ENCODE measurements at places on chromosomes 1 and 21.

DNA sequence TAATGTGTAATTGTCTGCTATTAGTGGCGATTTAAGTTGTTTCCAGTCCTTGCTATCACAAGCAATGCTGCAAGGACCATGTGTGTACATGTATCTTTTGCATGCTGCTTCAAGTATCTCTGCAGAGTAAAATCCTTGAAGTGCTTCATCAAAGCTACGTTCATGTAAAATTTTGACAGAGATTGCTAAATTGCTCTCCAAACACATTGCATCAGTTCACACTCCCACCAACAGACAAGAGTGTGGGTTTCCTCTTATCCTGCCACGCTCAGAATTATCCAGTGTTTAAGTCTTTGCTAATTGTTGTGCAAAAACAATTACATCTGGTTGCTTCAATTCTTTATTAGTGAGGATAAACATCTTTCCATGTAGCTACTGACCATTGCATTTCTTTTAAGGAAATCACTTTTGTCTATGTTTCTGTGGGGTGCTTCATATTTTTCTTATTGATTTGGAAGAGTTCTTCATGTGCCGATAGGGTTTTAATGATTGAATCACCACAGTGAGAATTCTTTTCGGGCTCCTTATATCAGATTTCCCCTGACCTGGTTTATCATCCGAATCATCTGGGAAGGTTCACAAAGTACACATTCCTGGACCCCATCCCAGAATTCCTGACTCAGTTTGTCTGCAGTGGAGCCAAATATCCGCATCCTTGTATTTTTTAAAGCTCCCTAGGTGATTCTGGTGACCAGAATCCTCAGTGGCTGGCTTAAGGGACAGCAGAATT lies 56.3 kb upstream of the GALNT2 start:
- DNase-seq = no peak

GRCh38 chr1:98048751-98049325 lies 128.0 kb upstream of the DPYD start:
- DNase-seq = no peak

GRCh38 chr1:118253053-118253915 lies 68.3 kb upstream of the SPAG17 start:
- DNase-seq = no peak

GRCh38 chr1:183289051-183289496 lies 103.0 kb downstream of the LAMC2 start:
- DNase-seq = no peak

DNA sequence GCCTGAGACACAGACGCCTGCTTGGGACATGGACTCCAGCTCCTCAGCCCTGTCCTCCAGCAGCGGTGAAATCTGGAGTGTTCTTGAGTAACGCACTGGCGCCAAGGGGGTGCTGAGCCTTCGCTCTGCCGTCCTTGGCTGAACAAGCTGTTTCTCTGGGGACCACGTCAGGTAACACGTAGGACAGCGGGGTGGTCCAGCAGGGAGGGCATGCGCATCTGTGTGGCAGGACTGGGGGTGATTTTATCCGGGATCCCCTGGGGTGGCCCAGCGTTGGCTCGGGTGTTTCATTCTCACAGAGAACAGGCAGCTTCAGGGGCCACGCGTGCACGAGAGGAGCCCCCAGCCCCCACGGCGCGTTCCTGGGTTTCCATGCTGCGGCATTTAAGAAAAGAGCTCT lies 61.2 kb downstream of the AGPAT3 start:
- no peak for DNase-seq

DNA sequence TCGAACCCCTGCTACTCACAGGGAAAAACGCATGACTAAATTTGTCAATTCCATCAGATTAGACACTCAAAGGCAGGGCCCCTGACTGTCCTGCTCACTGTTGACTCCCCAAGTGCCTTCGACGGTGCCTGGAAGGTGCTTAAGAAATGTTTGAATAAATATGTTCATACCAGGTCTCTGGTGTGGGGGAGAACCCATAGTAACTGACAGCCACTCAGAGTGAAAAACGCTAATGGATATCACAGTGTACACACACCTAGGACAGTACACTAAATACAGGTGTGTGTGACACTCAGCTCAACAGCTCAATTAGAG lies 39.7 kb upstream of the WASF2 start:
- no peak for DNase-seq

DNA sequence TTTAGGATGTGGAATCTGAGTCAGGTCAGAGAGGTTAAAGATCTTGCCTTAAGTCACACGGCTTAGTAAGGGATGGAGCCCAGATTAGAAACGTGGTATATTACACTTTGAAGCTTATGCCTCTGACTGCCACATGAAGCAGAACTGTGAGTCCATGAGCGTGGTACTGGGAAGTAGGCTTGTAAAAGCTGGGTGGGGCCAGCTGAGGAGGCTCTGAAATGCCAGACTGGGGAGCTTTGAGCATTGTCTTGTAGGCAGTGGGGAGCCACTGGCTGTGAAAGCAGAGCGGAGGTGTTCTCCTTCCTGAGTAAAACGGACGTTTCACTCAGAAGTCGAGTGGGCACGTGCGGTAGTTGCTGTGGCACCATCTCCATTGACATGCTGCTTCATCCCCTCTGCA lies 72.6 kb upstream of the USP24 start:
- DNase-seq = no peak

DNA sequence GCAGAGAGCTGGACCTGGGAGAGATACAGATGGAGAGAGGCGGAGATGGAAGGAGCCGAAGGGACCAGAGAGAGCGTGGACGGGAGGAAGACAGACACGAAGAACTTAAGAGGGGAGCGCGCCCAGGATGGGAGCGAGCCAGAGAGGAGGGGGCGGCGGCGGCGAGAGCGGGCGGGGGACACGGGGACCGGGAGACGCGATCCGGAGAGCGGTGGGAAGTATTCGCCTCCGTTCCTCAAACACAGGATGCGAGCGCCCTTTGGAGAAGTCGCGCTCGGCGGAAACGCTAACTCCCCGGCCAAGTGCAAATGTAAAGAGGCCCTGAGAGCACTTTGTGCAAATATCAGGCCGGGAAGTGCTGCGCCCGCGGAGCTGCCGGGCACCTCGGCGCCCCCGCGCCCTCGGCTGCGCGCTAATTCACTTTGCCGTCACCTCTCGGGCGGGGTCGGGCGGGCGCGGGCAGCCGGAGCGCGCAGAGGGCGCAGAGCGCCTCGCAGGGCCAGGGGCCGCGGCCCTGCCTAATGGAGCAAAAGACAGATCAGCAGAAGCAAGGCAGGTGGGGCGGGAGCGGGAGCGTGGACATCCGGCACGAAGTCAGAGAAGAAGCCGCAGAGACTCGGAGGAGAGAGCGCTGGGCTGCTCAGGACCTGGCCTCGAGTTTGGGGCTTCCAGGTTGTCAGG lies 281.2 kb downstream of the RRAGC start:
- DNase-seq = no peak

GRCh38 chr1:223402790-223403142 lies 9.6 kb downstream of the CCDC185 start:
- DNase-seq = no peak

Measured in AG09319 (cell line).